ENCODE measurements at places on chromosomes 4 and X.

DNA sequence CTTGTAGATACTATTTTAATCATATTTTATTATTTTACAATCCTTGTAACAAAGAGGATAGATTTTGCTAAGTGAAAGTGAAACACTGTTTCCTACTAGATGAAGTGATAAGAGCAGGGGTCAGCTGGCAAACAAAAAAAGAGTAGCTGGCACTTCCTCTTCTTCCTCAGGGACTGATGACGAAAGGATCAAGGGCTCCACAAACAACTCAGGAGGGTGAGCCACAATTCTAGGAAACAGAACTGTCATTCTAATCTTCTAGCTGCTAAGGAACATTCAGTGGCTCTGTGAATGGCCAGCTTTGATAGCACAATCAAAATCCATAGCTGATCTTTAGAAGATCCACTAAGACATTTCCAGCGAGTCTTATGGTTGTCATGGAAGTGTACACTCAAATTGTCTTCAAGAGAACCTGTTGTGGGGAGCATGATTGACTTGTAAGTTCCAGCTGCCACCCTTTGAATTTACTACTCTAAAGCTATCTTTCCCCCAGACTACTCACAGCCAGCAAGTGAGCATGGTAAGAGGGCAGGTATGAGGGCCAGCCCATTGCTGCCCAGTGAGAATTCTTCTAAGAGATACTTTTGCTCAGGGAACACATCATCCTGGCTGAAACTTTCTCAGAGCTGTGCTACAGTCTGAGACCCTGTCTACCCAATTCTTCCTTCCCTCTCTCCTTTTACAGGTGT, 275.7 kb upstream of the RASGEF1B start:
- peak; percentile 3 for DNase-seq

DNA sequence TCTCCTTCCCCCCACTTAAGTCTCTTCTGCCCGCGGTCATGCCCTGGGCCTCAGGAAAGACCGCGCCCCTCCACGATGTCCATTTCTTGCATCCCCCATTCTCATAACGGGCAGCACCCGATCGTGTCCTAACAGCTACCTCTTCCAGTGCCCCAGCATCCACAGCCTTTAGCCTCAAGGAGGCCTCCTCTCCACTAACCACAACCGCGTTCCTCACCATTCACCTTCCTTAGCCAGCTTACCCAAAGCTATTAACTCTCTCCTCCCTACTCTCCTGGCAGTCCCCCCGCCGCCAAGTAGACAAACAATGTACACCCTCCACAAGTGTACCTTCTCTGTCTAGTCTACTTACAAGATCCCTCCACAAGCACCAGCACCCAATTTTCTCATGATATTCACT, 58.6 kb upstream of the PAGE5 start:
- no peak for DNase-seq

DNA sequence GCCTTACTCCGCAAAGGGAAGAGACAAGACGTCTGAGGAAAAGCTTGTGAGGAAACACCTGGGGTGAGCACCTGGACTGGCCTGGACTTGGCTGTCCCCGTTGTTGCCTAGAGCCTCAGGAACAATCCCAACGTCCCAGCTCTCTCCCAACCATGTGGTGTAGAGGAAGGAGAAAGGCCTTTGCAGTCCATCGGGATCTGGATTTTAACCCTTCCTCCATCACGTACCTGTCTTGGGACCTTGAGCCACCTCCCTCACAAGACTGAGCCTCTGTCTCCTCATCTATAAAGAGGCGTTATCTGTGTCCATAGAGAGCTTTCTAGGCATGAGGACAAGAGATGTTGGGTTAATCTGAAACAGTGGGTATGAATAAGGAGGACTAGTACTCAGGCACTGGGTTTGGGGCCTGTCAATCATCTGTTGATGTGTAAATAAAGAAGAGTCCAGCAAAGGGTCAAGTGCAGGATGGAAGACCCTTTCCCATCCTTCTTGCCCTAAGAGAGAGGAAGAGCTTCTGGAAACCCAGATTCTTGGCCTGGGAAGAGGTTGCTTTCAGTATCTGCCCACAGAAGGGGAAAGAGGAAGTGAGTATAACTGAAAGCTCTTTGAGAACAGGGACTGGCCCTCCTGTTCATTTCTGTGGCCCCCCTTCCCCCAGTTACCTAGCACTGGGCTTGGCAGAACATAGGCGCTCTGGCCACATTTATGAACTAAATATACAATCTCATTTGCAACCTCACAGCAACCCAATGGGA, 137.1 kb downstream of the PJA1 start:
- DNase-seq, result no peak

- DNase-seq, result no peak
Observed at GRCh38 chr4:110172972-110173371, 25.4 kb downstream of the ELOVL6 start.

DNA sequence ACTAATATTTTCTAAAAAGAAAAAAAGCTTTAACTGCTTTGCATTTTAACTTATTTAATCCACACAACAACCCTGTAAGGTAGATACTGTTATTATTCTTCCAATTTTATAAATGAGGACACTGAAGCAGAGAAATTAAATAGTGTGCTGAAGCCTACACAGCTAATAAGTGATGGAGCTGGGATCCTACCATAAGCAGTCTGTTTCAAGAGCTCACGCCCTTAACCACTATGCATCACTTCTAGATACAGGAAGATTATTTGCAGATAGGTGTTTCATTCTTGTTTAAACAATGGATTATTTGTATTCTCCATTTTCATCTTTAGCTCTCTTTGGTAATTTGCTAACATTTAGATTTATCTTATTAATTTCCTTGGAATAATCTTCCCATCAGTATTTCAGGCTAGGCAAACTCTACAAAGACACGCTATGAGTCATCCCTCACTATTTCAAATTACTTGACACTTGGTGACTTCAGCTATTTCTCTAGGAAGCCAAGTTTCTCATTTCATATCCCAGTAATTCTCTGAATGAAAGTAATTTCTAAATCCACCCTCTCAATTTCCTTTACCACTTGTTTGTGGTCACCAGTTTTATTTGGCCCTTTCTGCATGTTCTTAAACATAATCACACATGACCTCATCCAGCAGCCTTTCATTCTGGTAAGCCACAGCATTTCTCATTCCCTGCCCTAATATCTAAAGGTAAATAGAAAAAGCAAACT, 67.3 kb downstream of the ASB9 start:
- DNase-seq, result no peak

DNA sequence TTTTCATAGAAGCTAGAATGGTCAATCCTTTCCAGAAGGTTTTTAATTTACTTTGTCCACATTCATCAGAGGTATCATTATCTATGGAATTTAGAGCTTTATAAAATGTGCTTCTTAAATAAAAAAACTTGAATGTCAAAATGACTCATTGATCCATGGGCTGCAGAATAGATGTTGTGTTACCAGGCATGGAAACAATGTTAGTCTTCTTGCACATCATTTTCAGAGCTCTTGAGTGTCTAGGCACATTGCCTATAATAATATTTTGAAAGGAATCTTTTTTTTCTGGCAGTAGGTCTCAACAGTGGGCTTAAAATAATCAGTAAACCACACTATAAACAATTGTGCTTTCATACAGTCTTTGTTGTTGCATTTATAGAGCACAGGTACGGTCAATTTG, 200.3 kb downstream of the FAT4 start:
- no peak for DNase-seq

- no peak for DNase-seq
Observed at GRCh38 chr4:155774033-155774432, 15.2 kb downstream of the GUCY1B1 start.
